ENCODE measurements at places on chromosomes 7 and 10. TPM values are rescaled to one million over a fixed set of nuclear protein-coding genes. Genes with fewer than 3 reads are reported as not detected.

The OIT3 gene
- 0.04 TPM for polyA plus RNA-seq

The TFPI2 gene
- 0.66 TPM for polyA plus RNA-seq

The MRLN gene
- 15.1 TPM for polyA plus RNA-seq

The NXPH1 gene
- not detected for polyA plus RNA-seq

The CPXM2 gene
- 0.83 TPM for polyA plus RNA-seq

The BMI1 gene
- 21.4 TPM for polyA plus RNA-seq

The ZNF727 gene
- polyA plus RNA-seq = not detected

The TMEM140 gene
- polyA plus RNA-seq = 52.5 TPM

- no peak for DNase-seq
These were observed 10.4 kb downstream of the SYPL1 start for GRCh38 chr7:106101726-106102125.

GRCh38 chr7:99008921-99009530 lies 130.7 kb downstream of the TRRAP start:
- no peak for DNase-seq

DNA sequence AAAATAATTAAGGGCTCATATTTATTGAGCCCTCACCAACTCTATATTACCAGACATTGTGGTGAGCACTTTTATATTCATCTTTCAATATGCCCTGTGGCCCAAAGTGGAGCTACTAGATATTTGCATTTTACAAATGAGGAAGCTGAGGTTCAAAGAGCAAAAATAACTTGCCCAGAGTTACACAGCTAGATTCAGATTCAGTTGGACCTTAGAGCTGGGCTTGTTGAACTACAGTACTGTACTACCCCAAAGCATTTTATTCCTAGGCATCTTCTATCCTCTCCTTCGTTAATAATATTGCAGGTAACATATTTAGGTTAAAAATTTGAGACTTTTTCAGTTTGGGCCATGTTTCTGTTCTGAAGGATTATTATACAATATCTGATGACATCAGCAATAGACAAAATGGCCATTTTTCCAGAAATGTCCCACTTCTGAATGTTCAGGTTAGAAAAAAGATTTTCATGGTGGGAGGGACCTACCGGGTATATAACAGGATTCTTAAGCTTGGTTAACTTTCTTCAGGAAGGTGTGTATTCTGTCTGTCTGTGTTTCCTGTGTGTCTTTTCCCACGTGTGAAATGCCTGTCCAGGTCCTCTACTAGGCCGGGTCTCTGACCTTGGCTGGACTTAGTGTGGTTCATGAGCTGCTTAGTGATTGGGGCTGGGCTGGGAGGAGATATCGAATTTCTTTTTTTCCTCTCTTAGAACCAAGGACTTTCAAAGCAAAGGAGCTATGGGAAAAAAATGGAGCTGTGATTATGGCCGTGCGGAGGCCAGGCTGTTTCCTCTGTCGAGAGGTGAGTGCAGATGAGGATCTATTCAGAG lies 13.6 kb downstream of the PRXL2A start:
- no peak for DNase-seq

All from psoas muscle (tissue), 8 donors.